ENCODE measurements at places on chromosomes 7 and 10.

- no peak for DNase-seq
Observed at GRCh38 chr10:84176351-84176750, 2.8 kb downstream of the GPR15LG start.

GRCh38 chr10:78579576-78579975 is 489.2 kb upstream of the ZMIZ1 start:
- DNase-seq: no peak

- DNase-seq: no peak
Observed at GRCh38 chr10:61541960-61542359, 88.8 kb upstream of the TMEM26 start.

DNA sequence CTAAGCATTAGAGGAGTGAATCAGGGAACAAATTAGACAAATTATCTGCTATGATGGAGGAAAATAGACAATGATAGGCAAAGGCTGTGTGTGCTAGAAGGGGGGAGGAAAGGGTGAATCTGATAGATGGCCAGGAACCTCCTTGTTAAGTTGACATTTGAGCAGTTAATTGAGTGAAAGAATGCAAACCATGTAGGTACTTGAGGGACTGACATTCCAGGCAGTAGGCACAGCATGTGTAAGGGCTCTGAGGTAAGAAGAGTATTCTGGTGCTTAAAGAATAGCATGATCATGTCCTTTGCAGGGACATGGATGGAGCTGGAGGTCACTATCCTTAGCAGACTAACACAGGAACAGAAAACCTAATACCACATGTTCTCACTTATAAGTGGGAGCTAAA is 48.6 kb upstream of the TES start:
- no peak for DNase-seq

DNA sequence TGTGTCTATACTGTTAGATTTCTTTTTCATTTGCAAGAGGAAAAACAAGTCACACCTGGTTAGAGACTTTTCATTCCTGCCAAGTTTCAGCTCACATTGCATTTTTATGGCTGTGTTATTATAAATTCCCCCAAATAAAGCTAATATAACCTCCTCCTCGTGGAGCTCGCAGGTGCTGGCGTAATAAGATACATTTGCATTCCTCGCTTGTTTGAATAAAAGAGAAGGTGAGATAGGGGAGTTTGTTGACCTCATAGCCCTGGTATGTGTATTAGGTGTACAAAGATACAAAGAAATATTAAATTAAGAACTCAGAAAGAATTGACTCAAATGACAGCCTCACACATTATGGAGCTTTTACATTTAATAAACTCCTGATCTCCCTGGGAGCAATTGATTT is 257.7 kb upstream of the SP8 start:
- DNase-seq: no peak

GRCh38 chr10:132779549-132780294 is 6.2 kb downstream of the NKX6-2 start:
- no peak for DNase-seq

GRCh38 chr7:91165006-91165845 is 99.0 kb upstream of the FZD1 start:
- no peak for DNase-seq

DNA sequence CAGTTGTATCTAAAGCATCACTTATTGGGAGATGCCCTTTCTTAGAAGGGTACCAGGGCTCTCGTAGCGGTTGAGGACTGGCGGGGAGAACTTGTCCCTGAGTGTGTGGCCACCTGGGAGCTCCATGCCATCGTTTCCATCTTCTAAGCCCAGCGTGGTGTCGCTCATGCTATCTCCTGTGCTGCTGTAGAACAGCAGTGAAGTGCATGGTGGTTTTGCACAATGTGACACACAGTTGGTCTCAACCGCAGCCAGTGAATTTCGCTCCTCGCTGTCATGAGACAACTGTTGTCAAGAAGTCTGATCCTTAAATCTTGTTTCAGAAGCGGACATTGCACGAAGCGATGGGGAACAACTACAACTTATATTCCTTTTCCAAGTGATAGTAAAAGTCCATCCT is 283.4 kb downstream of the GRID1 start:
- no peak for DNase-seq

DNA sequence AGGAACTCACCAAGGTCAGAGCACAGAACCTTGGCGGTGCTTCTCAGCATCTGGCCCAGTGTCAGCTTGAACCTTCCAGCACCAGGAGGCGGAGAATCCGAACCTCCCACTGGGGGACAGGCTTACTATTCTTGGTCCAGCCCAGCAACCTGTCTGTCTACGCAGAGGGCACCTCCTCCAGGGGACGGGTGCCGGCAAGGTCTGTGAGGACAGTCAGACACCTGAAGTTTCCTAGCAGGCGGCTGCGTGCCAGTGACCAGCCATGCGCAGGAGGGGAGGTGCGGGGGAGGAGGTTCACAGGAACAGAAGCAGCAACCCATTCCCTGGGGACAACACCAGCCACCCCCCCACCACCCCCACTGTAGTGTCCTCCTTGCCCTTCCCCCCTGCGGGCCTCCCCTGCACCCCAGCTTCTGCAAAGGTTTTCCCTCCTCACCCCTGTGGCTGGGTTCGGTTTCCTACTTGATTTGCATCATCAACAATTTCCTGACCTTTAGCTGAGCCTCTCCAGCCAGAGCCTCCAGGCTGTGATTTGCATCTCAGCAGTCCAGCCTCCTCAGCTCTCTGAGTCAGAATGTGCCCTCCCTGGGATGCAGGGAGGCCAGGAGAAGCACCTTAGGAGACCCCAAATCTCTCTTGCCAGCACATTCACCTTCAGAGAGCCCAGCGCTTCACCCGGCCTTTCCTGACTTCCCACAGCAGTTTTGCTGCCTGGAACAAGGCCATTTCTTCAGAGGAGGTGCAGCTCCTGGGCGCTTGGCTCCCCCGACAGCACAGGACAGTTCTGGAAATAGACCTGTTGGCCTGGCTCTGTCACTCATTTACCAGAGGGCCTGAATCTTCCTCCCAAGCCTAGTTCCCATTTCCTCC is 107.5 kb upstream of the NPS start:
- DNase-seq: no peak

GRCh38 chr7:70612811-70613210 is 519.1 kb upstream of the GALNT17 start:
- no peak for DNase-seq

- no peak for DNase-seq
Observed at GRCh38 chr7:12456506-12456905, 52.8 kb upstream of the VWDE start.

DNA sequence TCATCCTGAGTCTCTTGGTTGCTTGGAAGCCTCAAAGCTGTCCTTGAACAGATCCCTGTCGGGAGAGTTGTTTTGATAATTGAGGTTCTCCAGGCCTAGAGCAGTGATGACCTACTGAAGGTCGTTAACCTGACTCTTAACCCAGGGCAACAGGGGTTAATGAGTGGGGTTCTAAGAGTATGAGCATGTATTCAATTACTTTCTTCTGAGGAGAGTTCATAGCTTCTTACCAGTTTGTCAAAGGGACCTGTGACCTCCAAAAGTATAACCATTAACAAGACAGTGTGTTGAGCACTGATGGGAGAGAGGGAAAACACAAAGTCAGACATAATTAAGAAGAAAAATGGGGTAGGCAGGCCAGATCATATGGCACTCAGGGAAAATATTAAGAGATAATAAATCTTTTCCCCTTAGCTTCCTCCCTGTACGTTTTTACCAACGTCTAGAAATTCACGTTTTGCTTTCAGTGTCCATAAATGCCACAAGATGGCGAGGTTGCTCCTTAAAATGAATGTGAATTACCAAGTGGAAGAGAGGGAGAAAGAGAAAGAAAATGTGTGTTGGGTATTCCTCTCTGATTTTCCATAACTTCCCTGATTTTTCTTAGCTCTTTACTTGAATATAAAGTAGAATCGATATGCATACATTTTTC is 97.6 kb downstream of the SUGCT start:
- no peak for DNase-seq

DNA sequence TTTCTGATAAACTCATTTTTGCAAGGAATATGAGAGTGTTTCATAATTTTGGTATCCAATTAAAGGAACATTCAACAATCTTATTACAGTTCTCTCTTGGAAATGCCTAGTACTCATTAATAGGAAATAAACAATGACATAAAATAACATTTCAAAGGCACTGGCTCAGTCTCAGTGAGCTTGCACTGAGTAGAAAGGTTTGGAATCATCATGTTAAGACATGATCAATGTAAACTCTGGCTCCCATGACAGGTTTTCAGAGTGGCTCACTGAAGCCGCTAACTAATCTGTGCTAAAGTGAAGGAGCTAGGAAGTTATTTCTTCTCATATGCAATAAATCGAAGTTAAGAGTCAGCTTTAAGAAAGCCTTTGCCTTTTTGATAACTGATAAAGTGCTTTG is 203.3 kb upstream of the HGF start:
- no peak for DNase-seq

DNA sequence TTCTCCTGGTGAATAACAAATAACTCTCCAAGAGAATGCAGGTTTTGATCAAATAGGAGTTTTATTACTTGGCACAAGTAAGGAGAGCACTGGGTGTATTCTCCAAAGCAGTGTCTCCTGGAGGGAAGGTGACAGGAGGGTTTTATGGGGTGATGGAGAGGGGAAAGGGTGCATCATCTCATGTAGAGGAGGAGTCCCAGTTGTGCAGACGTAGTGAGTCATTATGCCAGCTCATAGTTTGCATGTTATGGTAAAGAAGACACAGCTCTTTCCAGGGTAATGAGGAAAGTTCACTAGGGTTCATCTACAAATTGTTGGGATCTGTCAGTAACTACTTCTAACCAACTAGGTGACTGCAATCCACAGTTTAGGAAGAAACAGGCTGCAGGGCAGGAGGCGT is 347.9 kb upstream of the MEOX2 start:
- DNase-seq: no peak

DNA sequence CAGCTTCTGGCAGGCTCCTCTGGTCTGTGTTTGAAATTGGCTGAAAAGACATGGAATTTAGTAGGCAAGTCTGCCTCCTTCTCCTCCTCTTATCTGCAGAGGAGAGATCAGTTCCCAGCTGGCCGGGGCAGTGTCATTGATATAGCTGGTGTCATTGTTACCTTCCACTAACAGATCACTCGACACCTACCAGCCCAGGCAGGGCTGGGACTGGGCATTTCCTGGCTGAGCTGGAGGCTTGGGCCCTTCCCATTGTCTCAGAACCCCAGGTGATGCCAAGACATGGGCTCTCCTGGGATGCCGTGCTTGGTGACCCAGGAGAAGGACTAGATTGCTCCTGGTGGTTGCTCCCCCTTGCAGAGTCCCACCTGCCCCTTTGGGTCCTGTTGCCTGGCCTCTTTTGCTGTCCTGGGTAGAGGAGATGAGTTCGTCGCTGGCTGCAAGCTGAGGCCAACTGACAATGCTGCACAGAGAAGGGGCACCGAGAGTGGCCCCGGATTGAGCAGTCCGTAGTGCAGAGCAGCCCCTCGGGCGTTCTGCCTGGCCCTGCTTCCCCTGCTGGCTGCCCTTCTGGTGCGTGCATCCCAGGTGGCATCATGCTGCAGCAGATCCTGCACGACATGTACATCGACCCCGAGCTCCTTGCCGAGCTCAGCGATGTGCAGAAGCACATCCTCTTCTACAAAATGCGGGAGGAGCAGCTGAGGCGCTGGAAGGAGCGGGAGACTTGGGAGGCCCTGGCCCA is at the start of gene SH2D4B:
Gene SH2D4B (plus strand): TSS at position 167 of the 745 bp plus-strand sequence. CDS start 430 bp downstream, at position 597.
- DNase-seq: no peak

DNA sequence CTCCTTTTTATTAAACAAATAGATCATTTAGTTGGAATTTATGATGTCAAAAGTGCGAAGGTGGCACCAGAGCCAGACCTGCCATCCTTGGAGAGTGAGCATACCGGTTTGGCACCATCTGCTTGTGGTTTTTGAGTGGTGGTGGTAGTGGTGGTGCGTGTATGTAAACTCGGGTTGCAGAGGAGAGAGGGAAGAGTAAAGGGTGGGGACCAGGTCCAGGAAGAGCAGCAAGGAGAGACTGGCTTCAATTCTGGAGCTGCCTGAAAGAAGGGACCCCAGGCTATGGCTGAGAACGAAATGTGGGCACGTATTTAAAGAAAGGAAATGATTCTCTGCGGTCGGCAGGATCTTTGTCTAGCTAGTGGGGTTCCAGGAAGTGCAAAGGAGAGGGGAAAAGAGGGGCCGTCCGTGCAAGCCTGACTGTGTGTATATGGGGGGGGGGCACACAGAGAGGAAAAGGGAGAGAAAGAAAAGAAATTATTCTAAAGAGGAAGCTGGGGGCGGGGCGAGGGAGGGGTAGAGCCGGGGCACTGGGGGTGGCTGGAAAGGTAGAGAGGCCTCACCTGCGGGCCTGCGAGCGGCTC is 448 bp upstream of the GOLGA7B start:
- DNase-seq: no peak
